ENCODE measurements at places on chromosomes 12 and 14.

GRCh38 chr12:101021911-101022388 is 188.1 kb downstream of the SLC5A8 start:
- peak; percentile 24 for DNase-seq

GRCh38 chr12:66594688-66595087 is 84.2 kb downstream of the GRIP1 start:
- no peak for DNase-seq

GRCh38 chr12:7907009-7907408 is 29.0 kb downstream of the SLC2A3 start:
- DNase-seq = no peak

DNA sequence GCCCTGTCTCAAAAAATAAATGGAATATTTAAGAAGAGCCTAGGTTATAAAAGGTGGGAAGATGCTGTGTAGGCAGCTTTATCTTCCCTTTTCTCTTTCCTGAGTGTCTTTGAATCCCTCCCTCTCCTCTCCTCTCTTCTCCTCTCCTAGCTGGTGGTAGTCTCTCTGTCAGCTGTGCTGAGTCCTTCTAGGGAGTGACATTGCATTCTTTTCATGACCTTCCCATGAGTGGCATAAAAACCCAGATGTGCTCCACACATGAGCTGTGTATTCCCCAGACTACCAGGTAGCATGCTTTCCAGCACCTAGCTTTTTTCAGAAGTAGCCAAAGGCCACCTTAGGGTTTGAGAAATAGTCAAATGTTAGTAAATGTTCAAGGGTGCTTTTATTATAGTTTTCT is 23.6 kb downstream of the SAMD4A start:
- DNase-seq = no peak

- DNase-seq = no peak
Observed at GRCh38 chr12:52066346-52067080, 3.3 kb upstream of the ATG101 start.

DNA sequence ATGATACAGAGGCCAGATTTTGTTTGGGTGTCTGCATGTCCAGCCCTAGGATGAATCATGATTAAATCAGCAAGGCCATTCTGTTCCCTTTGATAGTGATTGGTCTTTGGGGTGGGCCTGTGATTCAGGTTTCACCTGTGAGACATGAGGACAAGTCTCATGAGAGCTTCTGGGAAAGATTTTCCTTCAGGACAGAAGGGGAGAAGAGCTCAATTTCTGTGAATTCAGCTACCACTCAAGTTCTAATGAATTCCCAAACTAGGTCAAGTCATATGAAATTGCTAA is 73.4 kb downstream of the ZNF664 start:
- no peak for DNase-seq

GRCh38 chr12:96120359-96121100 is 73.6 kb upstream of the ELK3 start:
- DNase-seq = no peak

GRCh38 chr14:88599761-88600439 is 37.1 kb downstream of the ZC3H14 start:
- DNase-seq = no peak

GRCh38 chr14:51276605-51277004 is 36.6 kb downstream of the TMX1 start:
- no peak for DNase-seq

GRCh38 chr12:45268672-45269411 is 52.9 kb downstream of the ANO6 start:
- DNase-seq = peak; percentile 99

DNA sequence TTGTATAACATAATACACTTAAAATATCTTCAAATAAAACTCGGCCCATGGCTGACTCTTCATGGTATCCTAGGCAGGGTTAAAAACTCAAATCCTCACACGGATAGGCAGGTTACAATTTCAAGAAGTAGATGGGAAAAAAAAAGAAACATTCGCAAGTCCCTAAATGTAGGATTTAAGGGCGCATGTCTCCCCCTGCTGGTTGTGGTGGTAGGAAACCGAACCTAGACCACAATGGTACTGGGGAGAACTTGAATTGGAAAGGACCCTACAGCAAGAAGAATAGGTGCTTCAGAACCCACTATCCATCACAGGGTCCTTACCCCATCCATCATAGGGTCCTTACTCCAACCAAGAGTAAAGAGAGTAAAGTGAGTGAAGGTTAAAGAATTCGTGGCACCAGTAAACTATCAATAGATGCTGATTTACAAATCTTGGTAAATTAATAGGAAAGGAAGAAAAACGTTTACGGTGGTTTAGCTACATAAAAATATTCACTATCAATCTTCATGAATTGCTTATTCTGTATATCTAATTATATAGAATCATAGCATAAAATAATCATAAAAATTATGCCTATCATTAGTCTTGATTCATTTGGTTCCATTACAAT is 3.3 kb upstream of the CIPC start:
- no peak for DNase-seq

GRCh38 chr14:89455412-89455811 is 38.4 kb upstream of the FOXN3 start:
- DNase-seq = no peak

DNA sequence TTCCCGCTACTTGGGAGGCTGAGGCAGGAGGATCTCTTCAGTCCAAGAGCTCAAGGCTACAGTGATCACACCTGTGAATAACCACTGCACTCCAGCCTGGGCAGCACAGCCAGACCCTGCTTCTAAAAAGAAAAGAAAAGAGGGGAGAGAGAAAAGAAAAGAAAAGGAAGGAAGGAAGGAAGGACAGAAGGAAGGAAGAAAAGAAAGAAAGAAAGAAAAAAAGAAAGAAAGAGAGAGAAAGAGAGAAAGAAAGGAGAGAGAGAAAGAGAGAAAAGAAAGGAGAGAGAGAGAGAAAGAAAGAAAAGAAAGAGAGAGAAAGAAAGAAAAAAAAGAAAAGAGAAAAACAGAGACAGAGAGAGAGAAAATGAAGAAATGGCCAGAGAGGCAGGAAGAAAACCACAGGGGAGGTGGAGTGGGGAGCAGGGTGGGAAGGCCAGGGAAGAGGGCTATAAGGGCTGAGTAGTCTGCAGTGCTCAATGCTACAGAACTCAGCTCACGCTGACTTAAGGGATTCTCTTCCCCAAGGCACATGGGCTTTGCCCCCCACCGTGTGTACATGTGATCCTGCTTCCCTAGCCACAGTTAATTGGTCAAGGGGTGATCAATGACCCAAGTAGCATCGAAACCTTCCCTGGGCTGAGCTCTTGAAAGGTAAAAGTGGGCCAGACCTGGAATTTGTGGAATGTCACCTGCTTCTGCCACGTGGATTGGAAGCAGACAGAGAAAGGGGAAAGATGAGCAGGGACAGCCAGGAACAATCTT is 90.4 kb upstream of the TMCC3 start:
- no peak for DNase-seq

- peak; percentile 79 for DNase-seq
Observed at GRCh38 chr14:64279704-64280668, 14.2 kb downstream of the ESR2 start.

DNA sequence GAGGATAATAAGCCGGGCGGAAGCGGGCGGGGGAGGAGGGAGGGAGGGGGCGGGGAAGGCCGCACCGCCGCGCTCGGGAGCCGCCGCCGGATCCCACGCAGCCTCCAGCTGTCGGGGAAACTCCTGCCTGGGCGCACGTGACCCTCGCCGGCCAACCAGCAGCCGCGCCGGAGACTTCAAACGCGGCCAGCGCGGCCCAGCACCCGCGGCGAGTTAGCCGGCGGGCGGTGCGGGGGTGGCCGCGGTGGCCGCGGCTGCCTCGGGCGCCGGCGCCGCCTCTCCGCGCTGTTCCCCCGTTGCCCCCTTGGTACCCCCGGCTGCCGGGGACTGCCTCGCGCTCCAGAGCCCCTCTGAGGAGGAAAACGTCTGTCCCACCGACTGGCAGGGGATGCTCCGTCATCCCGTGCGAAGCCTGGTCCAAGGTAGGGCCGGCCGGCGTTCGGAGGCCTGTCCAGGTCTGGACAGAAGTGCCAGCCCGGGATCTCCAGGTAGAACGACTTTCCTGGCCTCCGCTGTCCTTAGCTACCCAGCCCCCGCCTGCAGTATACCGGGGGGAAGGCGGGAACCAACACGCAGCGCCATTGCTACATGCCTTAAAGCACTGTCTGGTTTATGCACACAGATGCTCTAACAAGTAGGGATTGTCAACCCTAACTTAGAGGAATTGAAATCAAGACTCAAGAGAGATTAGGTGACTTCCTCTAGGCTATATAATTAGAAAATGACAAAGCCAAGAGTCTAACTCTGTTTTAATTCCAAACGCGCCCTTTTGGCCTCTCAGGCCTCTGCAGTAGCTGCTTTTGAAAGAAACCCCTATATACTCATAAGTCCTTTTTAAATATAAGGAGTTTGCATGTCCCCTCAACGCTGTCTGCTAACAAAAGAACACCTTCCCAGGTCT is at the start of gene YAF2:
YAF2 (minus strand) TSS at position 9 of the 901 bp plus-strand sequence. CDS start 68 bp downstream, outside the sequence.
- peak; percentile 66 for DNase-seq

- DNase-seq = no peak
Observed at GRCh38 chr14:99676657-99677056, 7.4 kb upstream of the CYP46A1 start.

DNA sequence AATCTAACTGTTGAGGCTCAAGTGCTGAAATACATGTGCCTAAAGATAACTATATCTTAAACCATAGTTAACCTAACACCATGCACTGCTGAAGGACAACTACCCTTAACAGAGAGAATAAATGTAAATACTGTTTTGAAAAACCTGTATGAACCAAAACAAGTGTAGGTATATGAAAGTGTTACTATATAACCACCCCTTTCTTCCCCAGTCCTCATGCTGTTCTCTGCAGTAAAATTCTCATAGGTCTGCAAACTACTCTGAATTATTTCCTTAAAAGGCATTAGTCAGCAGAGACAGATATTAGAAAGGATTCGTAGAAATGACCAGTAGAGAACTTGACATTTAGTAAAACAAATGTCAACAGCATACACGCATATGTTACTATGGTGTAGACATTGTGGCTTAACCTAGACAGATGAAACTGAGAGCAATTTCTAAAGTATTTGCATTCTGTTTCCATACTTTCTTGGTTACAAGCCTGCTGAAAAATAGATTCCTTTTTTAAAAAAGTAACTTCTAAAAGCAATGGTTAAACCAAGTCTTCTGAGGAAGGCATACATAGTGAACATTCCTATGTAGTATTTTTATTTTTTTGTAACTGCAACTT is 13.9 kb downstream of the CSRP2 start:
- no peak for DNase-seq

GRCh38 chr14:24483604-24484252 is 24.3 kb downstream of the CMA1 start:
- DNase-seq = no peak

DNA sequence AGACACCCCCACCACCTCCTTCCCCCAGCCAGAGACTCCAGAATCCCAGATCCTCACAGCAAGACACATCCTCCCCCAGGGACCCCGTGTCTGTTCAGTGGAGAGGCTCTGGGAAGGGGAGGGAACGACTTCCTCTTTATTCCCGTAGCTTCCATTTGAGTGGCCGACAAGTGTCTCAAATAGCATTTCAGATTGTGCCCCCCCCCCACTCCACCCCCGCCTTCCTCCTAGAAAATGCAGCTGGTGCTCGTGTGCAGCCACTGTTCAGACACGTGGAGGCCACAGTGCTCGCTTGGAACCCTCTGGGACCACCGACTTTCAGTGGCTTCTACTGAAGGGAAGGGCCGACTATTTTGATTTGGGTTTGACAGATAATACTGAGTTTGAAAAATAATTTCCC is 14.3 kb downstream of the PPP2R5C start:
- no peak for DNase-seq

DNA sequence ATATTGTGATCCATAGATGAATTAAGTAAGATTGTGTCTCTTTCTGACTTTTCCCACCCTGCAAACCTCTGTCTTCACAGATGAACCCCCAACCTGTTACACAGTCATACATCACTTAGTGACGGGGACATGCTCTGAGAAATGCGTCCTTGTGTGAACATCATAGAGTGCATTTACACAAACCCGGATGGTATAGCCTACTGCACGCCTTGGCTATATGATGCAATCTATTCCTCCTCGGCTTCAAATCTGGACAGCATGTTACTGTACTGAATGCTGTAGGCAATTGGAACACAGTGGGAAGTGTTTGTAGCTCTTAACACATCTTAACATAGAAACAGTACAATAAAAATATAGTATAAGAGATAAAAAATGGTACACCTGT is 7.4 kb upstream of the TESPA1 start:
- no peak for DNase-seq

DNA sequence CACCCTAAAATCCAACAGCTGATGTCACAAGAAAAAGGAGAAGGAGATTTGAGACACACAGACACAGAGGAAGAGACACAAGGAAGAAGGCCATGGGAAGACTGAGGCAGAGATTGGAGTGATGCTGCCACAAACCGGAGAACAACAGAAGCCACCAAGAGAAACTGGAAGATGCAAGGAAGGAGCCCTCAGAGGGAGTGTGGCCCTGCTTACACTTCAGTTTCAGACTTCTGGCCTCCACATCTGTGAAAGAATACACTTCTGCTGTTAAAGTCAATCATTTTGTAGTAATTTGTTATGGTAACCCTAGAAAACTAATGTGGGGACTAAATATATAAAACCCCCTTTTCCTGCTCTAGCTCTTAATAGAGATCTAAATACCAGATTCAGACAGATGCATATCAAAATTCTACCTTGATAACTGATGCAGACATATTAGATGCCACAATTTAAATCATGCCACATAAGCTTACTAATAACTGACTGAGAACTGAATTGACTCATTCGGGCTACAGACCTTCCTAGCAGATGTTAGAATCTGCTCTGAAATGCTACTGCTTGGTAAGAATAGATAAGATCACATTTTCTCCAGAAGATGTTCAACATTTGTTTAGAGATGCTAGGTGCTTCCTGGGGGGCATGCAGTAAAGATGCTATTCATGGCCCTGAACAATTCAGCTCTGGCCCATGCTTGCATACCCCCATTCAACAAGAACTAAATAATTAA is 113.1 kb upstream of the CCND2 start:
- DNase-seq = no peak

- DNase-seq = no peak
Observed at GRCh38 chr14:78316786-78317185, 146.6 kb downstream of the NRXN3 start.

- DNase-seq = no peak
Observed at GRCh38 chr14:44609201-44609600, 102.1 kb upstream of the FSCB start.

DNA sequence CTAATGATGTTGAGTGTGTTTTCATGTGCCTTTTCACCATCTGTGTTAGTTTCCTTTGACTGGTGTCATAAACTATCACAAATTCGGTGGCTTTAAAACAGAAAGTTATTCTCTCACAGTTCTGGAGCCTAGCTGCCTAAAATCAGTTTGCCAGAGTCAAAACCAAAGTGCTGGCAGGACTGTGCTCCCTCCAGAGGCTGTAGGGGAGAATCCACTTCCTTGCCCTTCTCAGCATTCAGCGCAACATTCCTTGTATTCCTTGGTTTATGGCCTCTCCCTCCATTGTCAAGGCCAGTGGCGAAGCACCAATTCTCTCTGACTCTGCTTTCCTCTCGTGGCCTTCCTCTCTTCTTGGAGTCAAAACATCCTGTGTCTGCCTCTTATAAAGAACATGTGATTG is 174.2 kb upstream of the PDE3A start:
- DNase-seq = no peak

DNA sequence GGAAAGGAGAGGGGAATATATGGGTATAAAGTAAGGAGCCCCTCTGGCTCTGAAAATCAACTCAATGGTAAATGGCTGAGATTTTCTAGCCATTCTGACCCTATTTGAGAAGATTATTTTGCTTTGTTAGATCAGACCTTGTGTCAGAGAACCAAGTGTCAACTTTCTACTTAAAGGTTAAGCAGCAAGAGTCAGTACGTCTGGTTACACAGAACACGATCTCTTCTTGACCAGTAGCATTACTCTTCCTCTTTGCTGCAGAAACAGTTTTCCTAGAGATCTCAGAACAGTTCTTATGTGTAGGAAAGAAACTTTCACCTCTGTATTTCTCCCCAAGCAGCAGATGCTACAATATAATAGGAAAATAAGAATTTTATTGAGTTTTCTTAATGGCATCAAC is 47.4 kb upstream of the BTG1 start:
- no peak for DNase-seq

Data from pulmonary artery endothelial cell (primary cell).